ENCODE measurements at places on chromosomes 2 and 18. TPM values are rescaled to one million over a fixed set of nuclear protein-coding genes. Genes with fewer than 3 reads are reported as not detected.

DNA sequence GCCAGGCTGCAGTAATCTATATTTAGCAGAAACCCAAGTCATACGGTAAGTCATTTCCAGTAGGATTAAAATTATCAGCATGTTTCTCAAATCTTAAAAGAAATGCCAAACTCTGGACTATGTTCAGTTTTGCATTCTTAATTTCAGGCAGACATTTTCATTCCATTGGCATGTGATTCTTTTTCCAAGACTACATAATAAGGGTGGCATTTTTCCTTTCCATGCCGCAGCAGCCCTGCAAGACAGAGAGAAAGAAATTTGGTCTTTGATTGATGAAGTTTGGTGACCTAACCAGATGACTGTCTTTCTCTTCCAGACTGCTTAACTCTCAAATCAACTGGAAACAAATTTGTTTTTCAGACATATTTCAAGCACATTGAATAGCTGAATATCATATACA, 118.1 kb downstream of the FHOD3 start:
- no peak for DNase-seq
- H3K4me3 ChIP-seq: no peak overlapping the region
- no peak overlapping the region for H3K27ac ChIP-seq

DNA sequence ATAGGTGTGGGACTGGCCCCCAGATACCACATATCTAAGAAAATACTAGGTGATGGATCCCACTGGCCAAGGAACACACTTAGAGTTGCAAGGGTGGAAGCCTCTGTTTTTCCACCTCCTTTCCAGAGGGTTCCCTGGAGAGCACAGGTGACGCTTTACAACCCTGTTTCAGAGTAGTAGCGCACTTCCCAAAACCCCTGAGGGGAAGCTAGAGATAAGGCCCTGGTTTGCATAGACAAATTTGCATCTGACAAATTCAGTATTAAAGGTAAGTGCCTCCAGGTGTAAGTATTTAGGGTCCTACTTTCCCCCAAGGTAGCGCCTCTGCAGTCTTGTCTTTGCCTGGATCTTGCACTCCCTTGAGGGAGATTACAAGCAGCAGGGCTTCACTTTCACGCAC, 474 bp upstream of the CERKL start:
- peaks cover 12% of the 10 kb centered on the region for H3K4me1 ChIP-seq
- no peak for DNase-seq
- no peaks in the 10 kb centered on the region for H3K27me3 ChIP-seq
- H3K36me3 ChIP-seq: no peaks in the 10 kb centered on the region

DNA sequence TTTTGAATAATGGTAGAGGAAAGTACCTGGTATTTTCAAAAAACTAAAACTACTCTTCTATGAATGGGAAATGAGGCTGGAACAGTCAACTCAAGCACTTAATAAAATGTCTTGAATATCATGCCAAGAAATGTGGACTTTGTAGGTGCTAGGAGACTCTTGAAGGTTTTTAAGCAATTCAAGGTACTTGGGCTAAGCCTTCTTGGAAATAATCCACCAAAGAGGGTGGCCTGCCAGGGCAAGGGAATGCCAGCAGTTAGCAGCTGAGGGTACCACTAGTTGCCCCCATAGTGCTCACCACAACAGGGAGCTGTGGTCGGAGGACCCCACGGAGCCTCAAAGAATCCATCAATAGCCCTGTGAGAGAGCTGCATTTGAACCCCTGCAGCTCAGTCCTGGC, 14.6 kb upstream of the ACYP2 start:
- H3K27ac ChIP-seq: no peak overlapping the region
- H3K4me1 ChIP-seq: peaks cover 8% of the 10 kb centered on the region
- no peak for DNase-seq
- no peaks in the 10 kb centered on the region for H3K27me3 ChIP-seq
- no peaks in the 10 kb centered on the region for H3K36me3 ChIP-seq

DNA sequence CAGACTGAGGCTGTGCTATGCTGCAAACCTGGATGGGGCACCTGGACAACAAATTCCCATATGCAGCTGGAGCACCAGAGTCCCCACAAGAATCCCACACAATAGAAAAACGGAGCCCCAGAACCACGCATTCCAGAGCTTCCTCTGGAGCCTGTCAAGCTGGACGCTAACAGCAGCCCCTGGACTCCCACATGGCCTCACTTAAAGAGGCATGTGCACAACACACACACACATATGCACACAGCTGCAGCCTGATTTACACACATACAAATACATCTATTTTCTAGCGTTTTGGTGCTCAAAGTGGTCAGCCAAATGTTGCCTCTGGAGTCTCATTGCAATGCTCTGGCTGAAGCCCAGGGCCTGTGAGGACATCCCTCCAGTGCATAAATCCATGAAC, 632.7 kb upstream of the ID2 start:
- no peaks in the 10 kb centered on the region for H3K36me3 ChIP-seq
- DNase-seq: no peak
- H3K4me1 ChIP-seq: no peaks in the 10 kb centered on the region
- H3K27ac ChIP-seq: no peak overlapping the region

The CD302 gene
- 56.5 TPM for total RNA-seq
